ENCODE measurements at places on chromosomes 4 and X.

DNA sequence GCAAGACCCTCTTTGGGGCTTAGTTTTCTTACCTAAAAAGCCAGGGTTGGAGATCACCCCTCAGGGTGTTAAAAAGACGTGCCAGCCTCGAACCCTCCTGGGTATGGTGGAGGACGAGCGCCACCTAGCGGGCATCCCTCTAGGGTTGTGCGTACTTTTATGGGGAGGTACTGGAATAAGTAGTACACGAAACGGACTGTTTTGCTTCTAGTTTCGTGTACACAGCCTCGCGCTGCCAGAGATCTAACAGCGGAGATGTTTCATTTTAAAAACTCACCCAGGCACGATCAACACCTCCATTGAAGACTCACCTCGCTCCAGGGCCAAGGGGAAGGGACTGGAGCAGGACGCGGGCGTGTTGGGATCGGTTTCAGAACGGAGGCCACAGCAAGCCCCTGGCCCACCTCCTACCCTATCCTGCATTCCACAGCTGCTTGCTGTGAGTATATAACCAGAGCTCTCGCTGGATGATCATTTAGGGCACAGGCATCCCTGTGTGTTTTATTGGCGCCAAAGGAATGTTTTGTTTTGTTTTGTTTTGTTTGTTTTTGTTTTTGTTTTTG, 4.8 kb upstream of the NKX3-2 start:
- peak; percentile 94 for DNase-seq

DNA sequence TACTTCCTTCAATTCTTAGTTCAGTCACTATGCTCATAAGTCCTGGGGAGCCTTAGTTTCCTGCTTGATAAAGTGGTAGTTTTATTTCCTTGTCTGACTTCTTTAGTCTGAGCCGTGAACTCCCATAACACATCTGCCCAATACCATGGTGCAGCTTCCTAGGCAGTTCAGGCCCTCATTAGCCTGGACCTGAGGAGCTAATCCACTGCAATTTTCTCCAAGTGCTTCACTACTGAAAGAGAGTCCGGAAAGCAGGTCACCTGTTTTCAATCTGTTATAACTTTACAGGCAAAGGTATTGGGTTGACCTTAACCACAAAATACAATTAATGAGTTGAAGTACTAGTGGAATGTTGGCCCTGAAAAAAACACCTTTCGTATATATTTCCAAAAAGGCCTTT, 245.4 kb upstream of the BOD1L1 start:
- DNase-seq = no peak

DNA sequence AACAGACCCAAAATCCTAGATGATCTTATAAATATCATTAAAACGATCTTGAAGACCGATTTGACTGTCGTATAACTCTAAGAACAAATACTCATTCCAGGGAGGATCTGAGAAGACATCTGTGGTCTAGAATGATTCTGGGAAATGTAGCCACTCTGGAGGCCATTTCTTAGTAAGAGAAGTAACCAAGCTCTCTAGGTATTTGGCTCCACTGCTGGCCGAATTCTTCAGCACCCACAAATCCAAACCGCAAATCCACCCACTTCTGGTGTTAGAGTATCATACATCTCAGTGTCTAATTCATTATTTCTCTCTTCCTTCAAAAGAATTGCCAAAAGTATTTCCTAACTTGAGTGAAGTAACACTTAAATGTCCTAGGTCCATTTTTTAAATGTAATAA, 23.9 kb downstream of the KLHL5 start:
- no peak for DNase-seq

- no peak for DNase-seq
Observed at GRCh38 chrX:24203072-24203808, 53.7 kb downstream of the ZFX start.

DNA sequence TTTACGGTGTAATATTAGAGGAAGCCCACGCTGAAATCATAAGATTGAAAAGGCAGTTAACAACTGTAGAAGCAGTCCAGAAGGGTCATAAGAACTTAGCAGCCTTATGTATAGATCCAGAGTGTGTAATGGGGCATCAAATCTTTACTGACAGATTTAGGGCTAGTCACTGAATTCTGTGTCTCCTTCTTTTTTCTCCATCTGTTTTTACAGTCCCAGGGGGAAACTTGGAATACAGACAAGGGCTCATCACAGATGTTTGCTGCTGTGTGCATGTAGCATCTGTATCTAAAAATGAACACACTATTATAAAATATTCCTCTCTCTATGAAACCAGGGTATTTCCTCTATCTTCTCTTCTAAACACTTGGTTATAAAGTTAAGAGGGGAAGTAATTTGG, 43.9 kb downstream of the CYSLTR1 start:
- no peak for DNase-seq

GRCh38 chr4:115484479-115484878, 371.1 kb upstream of the NDST4 start:
- no peak for DNase-seq

GRCh38 chr4:40656201-40656863, 26.7 kb upstream of the RBM47 start:
- DNase-seq = no peak

- DNase-seq = no peak
Observed at GRCh38 chr4:158750379-158750778, 18.4 kb upstream of the FNIP2 start.

DNA sequence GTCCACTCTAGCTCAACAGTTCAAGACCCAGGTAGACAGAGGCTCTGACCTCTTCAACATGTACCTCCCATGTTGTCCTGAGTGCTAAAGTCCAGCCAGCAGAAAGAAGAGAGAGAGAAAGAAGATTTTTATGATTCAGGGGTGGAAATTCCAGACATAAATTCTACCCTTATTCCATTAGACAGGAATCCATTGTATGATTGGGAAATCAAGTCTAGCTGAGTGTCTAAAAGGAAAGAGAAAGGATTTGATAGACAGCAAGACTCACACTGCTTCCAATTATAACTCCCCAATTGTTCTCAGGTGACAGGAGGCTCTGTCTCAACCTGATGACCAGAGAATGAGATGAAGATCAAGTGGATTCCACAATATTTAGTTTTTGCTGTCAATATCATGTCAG, 27.9 kb upstream of the PGM2 start:
- DNase-seq = no peak

DNA sequence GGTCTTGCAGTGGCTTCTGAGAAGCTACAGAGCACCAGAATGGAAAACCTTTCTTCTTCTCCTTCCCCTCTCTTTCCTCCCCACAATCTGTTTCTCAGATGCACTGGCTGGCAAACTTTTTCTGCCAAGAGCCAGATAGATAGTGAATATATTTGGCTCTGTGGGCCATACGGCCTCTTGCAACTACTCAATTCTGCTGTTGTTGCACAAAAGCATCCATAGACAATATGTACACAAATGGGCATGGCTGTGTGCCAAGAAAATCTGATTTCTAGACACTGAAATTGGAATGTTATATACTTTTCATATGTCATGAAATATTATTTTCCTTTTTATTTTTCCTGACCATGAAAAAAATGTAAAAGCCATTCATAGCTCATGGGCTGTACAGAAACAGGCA, 3.1 kb downstream of the PHEX start:
- no peak for DNase-seq

DNA sequence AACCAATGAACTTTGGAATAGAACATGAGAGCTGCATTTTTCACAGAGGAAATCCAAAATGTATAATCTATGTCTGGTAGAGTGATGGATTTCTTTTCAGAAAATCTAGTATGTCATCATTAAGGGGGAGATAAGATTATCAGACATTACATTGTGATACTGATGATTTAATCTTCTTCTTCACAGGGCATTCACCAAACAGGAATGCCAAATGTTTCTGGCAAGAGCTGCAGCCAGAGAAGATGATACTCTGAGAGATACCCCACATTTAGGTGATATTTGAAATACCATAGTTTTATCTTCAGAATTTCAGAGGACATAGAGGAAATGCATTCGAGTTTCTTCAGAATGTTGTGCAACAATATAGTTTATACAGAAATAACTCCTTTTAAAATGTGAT, 1523.7 kb upstream of the ADGRL3 start:
- no peak for DNase-seq

DNA sequence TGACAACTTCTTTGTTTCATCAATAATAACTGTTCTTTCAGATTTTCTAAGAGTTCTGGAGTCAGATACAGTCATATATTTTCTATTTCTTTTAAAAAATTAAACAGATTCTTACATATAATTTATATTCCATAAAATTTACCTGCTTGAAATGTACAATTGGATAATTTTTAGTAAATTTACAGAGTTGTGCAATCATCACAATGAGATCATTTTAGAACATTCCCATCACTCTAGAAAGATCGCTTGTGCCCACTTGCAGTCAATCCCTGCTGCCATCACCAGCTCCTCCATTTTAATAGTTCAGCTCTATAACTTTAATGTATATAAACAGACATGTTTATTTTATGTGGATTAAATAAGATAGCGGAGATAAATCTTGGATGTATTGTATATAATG, 29.6 kb upstream of the PRSS48 start:
- no peak for DNase-seq

DNA sequence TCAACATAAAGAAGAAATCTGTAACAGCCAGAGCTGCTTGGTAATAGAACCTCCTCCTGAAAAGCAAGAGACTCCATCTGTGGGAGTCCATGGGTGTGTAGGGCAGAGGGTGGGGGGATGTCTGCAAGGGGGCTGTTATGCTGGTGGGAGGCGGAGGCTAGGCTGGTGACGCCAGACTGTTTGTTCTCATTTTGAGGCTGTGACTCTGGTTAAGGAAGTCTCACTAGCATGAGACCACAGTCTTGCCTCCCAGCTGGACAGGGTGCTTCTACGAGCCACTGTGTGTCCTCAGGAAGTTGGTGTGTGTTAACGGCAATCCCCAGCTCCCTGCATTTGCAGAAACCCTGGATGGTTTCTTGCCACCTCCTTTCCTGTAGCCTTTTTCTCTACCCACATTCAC, 79.8 kb downstream of the NSUN7 start:
- DNase-seq = no peak

DNA sequence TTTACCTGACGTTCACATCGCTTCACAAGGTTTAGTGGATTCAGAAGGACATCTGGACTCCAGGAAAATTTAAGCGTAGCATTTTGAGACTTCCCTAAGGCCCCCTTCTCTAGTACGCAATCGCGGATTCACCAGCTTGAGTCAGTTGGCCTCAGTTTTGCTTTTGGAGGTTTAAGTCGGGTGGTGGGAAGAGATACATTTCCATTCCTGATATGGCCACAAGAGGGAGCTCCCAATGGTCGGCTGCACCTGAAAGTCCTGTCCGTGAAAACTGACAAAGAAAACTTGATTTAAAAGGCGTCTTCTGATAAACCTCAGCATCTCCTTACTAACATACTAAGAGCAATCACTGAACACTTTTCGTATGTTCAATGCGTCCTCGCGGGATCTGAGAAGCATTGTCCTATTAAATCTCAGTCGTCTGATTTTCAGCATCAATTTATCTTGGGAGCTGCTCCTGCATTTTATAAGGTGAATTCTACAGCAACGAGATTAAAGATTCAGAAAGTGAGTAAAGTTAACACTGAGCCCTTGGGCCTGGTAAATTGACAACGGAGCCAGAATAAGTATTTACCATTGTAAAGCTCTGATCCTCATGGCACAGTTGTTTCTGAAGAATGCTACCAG, 50.6 kb downstream of the LGI2 start:
- no peak for DNase-seq

GRCh38 chr4:85790582-85790981, 315.6 kb downstream of the ARHGAP24 start:
- no peak for DNase-seq

All from stimulated activated CD8-positive, alpha-beta memory T cell treated with anti-CD3 and anti-CD28 coated beads, Interleukin-15, amount 100 ng/mL, for 24 hours (primary cell).